Stimulated activated CD8-positive, alpha-beta memory T cell treated with anti-CD3 and anti-CD28 coated beads, Interleukin-15, amount 100 ng/mL, for 4 hours (primary cell): ENCODE measurements at places on chromosomes 3 and 15.

DNA sequence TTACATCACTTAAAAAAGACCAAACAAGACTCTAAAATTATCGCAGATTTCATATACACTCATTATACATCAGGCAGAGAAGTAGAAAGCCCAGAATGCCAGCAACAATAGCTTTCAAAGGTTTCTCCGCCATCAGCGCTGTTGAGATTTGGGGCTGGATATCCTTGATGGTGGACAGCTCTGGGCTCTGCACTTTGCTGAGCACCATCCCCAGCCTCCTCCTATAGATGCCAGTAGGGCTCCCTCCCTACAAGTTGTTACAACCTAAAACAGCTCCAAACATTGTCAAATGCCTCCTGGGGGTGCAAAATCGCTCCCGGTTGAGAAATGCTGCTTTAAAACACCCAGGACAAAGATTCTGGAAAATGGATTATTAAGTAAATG lies 73.5 kb downstream of the ATP10A start:
- DNase-seq, result no peak

DNA sequence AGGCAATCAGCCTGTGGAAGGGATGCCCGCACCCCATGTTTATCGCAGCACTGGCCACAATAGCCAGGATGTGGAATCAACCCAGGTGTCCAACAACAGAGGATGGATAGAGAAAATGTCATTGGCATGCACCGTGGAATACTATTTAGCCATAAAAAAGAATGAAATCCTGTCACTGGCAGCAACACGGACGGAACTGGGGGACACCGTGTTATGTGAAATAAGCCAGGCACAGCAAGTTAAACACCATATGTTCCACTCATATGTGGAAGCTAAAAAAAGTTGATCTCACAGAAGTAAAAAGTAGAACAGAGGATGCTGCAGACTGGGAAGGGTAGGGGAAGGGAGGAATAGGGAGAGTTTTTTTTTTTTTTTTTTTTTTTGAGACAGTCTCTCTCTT lies 15.6 kb downstream of the MELTF start:
- DNase-seq, result no peak

DNA sequence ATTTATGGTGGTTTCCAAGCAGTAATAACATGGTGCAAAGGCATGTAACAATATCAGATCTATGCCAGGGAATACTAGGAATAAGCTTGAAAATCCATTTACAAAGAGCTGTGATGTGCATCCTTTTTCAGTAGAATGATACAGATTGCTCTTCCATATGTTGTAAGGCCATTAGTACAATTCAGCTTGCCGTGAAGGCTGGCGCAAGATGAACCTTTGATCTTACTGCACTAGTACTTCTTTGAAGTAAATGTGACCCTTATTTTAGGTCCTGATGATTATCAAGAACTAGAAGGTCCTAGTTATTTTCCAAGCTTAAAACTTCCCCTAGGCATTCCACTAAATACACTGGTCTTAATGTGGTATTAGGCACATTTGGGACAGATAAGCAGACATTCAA lies 210.1 kb upstream of the CD96 start:
- DNase-seq, result no peak

- no peak for DNase-seq
These were observed 57.3 kb downstream of the GREM1 start for GRCh38 chr15:32775103-32775502.

DNA sequence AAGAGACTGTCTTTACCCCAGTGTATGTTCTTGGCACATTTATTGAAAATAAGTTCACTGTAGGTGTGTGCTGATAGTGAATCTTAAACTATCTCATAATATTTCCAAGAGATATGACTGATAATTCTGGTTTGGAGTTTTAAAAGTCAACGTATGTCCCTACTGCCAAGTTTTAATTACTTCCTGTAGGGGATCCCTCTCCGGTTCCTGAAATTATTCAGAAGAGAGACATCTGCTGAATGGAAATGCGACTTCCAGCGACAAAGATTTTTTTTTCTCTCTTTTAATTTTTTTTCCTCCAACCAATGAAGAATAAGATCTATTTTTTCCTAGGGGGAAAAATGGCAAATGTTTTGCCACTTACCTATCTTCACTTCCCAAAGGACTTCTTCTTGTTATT lies 498.9 kb upstream of the TGFBR2 start:
- DNase-seq, result no peak

DNA sequence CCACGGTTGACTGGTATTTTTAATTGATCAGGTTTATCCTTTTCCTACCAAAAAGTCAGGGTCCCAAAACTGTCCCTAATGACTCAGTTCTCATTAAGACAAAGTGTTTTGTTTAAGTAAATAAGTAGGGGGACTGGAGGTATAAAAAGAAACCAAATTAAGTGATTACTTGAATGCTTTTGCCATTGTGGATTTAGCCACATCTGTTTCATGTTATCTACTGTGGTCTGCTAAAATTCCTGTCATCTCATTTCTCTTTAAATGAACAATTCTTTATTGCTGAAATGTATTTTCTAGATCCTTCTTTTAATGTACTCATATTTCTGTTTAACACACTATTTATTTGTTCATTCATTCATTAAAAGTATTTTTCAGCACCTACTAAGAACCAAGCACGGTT lies 625.9 kb upstream of the ADAMTS9 start:
- no peak for DNase-seq

DNA sequence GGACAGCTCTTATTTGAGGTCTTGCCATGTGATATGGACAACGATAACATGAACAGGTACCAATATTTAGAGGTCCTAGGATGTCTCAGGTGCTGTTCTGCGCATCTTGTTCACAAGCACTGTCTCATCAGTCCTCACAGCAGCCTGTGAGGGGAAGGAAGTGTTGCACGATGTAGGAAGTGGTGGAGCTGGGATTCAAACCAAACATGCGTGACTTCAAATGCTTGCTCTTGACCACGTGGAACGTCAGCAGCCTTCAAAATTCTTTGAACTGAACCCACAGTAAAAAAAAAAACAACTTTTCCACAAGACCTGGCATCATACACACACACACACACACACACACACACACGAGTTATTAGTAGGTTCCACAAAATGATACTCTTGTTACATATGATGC lies 153.4 kb upstream of the SMAD3 start:
- DNase-seq, result no peak

GRCh38 chr3:136495213-136495612 lies 245.1 kb downstream of the PCCB start:
- no peak for DNase-seq

DNA sequence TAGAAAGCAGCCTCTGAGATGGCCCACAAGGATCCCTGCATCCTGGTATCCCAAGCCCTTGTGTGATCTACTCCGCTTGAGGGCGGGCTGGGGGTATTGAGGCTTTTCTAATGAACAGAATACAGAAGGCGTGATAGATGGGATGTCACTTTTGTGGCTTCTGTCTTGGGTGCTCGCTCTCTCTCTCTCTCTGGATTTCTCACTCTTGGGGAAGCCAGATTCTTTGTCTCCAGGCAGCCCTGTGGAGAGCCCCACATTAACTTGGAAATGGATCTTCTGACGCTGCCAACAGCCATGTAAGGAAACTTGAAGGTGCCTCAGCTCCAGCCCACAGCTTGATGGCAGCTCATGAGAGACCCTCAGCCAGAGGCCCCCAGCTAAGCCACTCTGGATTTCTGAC lies 26.9 kb upstream of the SEC62 start:
- no peak for DNase-seq

DNA sequence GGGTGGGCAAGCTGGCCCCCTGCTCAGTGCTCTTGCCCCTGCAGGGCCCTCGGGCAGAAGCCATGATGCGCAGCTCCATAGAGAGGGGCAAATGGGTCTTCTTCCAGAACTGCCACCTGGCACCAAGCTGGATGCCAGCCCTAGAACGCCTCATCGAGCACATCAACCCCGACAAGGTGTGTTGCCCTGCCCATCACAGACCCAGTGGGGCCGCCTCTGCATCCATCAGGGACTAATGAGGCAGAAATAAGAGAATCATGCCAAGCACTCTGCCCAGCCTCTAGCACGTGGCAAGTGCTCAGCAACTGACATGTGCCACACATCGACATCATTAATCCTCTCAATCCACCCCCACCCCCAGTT lies 49.4 kb downstream of the SEMA3G start:
- DNase-seq, result no peak

DNA sequence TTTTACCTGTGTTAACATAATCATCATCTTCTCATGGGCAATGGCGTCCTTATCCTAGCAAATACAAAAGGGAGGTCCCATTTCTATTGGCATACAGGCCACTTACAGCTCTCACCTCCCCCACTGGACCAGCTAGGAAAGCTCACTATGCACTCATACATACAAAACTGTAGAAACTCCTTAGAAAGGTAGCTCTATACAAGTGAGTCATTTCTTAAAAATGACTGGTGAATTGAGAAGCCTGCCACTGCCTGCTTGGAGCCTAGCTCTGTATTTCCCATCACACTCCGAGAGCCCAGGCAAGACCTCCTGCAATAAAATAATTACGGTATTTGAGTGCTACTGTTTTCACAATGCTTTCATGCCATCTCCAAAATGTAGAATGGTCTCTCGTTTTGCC lies 321.8 kb downstream of the ULK4 start:
- DNase-seq, result no peak

GRCh38 chr3:101809178-101810021 lies 30.4 kb downstream of the NXPE3 start:
- DNase-seq, result no peak

GRCh38 chr3:32500880-32501782 lies 1.5 kb downstream of the CMTM6 start:
- no peak for DNase-seq

GRCh38 chr3:155232605-155233004 lies 60.9 kb downstream of the STRIT1 start:
- DNase-seq, result no peak

DNA sequence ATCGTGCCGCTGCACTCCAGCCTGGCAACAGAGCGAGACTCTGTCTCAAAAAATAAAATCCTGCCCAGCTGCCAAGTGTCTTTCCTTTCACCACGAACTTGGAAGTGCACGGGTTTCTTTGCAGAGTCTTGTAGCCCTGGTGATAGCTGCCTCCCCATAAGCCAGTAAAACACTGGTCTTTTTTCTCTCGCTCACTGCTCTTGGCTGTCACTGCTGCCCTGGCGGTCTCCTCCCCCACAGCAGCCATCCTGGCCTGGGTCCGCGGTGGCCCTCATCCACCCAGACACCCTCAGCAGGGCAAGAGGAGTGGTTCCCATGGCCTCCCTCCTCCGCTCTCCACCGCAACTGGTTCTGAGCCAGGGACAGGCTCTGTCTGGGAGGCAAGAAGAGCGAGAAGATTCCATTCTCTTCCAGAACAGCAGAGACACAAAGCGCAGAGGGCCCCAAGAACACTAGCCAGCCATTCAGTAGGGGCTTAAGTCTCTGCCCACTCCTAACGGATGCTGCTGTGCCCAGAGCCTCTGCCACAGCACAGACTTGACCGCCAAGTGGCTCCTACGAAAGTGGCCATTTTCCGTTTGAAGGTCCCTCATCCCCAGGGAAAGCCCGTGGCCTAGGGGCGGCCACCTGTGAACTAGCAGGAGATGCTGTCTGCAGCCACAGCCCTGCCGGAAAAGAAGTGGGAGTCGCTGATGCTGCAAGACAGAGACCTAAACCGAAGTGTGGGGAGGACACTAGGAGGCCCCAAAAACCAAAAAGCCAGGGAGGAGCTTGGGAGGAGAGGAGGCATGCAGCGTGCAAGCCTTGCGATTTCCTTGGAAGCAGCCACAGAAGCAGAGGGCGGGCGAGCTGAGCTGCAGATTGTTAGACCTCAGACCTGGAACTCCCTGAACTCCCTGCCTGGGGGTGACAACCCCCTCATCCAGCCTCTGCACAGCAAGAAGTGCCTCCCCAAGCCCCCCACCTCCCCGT lies 44.1 kb downstream of the KLHL25 start:
- DNase-seq, result no peak

DNA sequence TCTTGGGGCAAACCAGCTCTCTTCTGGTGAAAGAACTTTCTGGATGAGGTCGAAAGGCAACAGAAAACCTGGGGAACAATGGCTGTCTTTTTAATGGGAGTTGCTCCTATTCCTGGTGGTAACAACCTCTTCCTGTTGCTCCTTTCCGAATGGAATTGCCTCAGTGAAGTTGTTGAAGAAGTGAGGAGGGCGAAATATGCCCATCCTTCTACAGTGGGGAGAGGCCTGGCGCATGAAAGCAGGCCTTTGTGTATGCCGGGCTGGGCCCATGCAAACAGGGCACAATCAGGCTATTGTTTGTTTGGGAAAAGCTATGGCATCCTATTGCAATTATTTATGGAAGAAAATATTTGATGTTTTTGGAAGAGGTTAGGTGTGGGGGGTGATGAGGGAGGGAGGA lies 166.9 kb downstream of the IGF1R start:
- DNase-seq, result no peak

DNA sequence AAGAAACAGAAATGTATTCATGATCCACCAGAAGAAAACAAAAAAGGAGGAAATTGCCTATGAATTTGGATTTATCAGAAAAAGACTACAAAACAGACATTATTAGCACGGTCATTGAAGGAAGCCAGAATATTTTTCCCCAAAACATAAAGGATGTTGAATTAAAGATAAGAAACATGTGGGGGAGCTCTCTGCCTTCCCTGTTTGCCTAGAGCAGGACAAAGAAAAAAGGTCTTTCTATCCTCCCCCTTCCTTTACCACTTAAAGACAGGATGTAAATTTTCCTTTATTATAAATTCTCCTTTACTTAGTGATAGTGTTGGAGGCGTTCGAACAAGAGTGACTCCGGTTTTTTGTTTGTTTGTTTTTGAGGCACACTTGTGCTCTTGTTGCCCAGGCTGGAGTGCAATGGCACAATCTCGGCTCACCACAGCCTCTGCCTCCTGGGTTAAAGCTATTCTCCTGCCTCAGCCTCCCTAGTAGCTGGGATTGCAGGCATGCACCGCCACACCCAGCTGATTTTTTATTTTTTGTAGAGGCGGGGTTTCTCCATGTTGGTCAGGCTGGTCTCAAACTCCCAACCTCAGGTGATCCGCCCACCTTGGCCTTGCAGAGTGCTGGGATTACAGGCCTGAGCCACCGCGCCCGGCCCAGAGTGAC lies 14.9 kb upstream of the RPN1 start:
- no peak for DNase-seq

DNA sequence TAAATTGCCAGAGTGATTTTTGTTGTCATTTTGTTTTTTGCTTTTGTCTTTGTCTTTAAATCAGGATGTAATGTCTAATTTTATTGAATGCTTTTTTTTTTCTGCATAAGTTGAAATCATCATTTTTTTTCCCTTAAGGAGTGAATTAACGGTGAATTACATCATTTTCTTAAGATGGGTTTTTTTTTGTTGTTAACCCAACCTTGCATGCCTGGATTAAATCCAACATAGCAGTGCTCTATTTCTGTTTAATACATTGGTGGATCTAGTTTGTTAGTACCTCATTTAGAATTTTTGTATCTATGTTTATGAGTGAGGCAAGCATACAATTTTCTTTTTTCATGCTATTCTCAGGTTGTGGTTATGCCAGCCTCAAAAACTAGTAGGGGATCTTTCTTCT lies 186.4 kb upstream of the TMC3 start:
- DNase-seq, result no peak

DNA sequence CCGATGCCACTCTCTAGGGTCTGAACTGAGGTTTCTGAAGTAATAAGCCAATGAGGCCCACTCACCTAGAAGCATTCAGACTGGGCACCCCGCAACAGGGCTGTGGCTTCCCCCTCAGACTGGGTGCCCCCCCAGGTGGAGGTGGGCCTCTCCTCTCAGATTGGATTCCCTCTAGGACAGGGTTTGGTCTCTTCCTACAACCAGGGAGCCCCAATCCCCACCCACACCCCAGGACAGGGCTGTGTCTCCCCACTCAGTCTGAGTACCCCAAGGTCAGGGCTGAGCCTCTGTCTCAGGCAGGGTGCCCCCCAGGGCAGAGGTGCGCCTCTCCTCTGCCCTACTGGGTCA lies 27.7 kb downstream of the PTH1R start:
- no peak for DNase-seq

- no peak for DNase-seq
These were observed 478.6 kb downstream of the AGBL1 start for GRCh38 chr15:86558252-86558651.

- DNase-seq, result no peak
These were observed 207.0 kb downstream of the NTRK3 start for GRCh38 chr15:88049506-88049905.
